ENCODE measurements at places on chromosomes 6 and 20.

GRCh38 chr6:137494988-137495702, 951 bp upstream of the OLIG3 start:
- DNase-seq: peak; percentile 39

GRCh38 chr6:25014791-25015560, 79.2 kb upstream of the RIPOR2 start:
- DNase-seq: no peak

DNA sequence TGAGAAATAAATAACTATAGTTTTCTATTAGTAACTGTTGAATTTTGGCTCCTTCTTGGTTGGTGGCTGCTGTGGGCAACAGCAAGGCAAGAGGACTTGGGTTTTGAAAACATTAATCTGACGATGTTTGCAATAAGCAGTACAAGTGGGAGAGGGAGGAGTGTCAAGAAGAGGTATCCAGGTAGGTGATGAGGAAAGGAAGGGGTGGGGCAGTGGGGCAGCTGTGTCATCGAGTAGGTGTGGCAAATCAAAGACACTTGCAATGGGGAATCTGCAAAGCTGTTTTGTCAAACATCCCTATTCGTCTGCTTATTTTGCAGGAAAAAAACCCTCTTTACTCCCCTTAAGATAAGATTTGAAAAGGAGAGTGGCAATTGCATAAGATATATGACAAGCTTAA, 171.9 kb upstream of the MAP3K7 start:
- DNase-seq: no peak

GRCh38 chr20:45888681-45889080, 1.3 kb upstream of the SPATA25 start:
- DNase-seq: no peak

DNA sequence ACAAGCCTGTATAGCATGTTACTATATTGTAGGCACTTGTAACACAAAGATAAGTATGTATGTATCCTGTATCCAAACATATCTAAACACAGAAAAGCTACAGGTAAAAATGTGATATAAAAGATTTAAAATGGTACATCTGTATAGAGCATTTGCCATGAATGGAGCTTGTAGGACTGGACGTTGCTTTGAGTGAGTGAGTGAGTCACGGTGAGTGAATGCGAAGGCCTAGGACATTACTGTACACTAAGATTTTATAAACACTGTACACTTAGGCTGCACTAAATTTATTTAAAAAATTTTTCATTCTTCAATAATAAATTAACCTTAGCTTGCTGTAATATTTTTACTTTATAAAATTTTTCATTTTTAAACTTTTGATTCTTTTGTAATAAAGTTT, 136.9 kb downstream of the NKAIN2 start:
- no peak for DNase-seq

GRCh38 chr6:88262332-88262731, 96.2 kb upstream of the CNR1 start:
- no peak for DNase-seq

DNA sequence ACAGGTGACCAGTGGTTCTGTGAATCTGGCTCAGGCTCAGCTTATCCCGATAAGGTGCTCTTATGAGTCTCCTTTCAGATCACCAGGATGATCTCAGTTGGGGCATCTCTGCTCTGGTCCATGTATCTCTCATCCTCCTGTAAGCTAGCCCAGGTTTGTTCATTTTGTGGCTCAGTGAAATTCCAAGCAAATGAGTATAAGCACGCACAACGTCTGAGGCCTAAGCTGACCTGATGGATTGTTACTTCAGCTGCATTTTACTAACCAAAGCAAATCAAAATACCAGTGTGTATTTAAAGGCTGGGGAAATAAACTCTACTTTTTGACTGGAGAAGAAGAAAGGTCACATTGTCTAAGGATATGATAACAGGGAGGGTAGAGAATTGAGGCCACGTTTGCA, 551.0 kb upstream of the BTBD3 start:
- no peak for DNase-seq

DNA sequence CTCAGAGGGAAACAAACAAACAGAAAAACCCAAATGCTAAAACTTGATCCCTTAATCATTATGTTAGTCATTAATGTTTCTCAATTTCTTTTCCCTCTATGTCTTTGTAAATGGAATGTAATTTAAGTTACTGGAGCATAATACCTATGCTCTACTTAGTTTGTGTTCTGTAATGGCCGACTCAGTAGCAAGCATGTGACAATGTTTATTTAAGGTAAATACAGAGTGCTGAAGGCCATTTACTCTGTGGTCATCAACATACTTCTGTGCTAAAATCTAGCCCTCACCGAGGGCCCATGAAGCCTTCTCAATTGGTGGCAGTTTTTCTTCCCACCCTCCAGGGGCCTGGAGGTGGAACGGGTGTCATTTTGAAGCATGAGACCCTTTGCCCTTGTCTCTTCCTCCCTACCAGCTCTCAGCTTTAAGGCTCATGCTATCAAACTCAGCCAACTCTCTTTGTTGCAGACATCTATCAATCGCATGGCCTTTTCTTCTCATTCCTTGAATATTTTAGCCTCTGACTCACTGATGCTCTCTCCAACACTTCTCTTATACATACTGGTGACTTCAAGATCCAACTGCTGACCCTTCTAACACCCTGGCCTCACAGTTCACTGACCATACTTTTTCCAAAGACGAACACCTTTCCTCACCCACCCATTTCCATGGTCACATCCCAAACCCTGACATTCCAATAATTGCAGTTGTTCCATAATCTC, 48.2 kb downstream of the STX7 start:
- no peak for DNase-seq

GRCh38 chr20:37481610-37482009, 39.4 kb upstream of the NNAT start:
- DNase-seq: no peak

GRCh38 chr6:138439546-138439945, 35.5 kb downstream of the HEBP2 start:
- DNase-seq: no peak

GRCh38 chr20:48794816-48795457, 32.9 kb downstream of the PREX1 start:
- no peak for DNase-seq

- DNase-seq: no peak
Measured at GRCh38 chr20:17767624-17768023, 67.9 kb downstream of the BANF2 start.

DNA sequence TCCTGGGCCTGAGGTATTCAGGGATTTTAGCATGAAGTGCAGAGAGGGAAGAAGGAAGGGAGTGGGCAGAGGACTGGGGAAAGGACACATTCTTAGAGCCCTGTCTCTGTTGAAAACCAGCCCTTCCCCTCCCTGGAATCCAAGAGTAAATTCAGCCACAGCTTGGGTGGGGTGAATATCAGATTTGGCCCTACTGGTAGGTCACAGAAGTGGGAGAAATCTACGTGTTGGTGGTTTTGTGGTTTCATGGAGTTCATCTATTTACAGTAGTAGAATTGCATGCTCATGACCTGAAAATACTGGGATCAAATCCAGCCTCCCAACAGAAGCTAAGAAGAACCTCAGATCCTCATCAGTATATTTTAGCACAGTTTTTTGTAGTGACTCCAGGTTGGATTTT, 404.4 kb downstream of the BMP2 start:
- no peak for DNase-seq

GRCh38 chr20:46933150-46933549, 38.5 kb downstream of the EYA2 start:
- no peak for DNase-seq

- DNase-seq: no peak
Measured at GRCh38 chr6:168292826-168293225, 26.8 kb downstream of the DACT2 start.

DNA sequence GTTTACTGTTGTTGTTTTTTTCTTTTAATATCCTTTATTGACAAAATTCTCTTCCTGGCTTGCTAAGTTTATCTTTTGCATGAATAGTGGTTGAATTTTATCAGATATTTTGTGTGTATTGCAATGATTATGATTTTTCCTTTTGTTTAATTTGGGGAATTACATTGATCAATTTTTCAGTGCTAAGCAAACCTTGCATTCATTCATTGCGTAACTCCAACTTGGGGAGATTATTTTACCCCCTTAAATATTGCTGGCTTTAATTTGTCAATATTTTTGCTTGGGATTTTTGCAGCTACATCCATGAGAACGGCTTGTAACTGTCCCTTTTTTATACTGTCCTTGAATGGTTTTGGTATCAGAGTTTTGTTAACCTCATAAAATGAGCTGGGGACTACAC, 63.4 kb downstream of the SERAC1 start:
- no peak for DNase-seq

GRCh38 chr6:25446830-25447569, 167.8 kb downstream of the CARMIL1 start:
- no peak for DNase-seq

DNA sequence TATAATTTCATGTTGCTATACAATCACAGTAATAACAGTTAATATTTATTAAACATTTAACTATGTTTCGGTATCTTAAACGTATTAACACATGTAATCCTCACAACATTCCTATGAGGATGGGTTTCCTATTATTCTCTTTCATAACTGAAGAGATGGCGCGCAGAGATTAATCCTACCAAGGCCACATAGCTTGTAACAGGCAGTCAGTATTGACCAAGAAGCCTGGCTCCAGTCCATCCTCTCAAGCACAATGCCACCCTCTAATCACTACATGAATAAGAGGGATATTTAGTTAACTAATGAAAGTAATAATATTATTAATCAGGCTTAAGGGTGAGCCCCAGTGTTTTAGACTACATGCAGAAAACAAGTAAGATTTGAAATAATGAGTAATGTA, 149.7 kb upstream of the SIM1 start:
- DNase-seq: no peak

- DNase-seq: no peak
Measured at GRCh38 chr20:41011551-41012067, 17.0 kb upstream of the TOP1 start.

- no peak for DNase-seq
Measured at GRCh38 chr20:58480551-58481336, 34.5 kb downstream of the APCDD1L start.

DNA sequence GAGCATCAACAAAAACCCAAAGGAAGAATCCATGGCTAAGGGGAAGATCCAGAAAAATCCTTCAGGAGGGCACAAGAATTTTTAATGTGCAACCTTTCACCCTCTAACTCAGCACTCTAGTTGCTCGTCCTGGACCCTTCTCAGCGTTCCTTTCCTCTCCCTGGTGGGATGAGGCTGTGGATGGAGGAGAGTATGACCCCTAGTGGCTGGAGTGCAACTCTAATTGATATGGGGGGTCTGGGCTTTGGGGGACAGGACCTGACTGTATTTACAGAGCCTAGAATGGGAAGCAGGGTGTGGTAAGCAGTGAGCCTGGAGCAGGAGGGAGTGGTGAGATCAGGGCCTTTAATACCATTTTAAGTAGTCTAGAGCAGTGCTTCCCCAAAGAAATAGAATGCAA, 83.9 kb upstream of the CEP85L start:
- DNase-seq: no peak

GRCh38 chr20:33732166-33732970, 572 bp downstream of the ZNF341 start:
- peak; percentile 81 for DNase-seq

GRCh38 chr6:23989885-23990533, 136.0 kb upstream of the NRSN1 start:
- no peak for DNase-seq
